ENCODE measurements at places on chromosomes 7 and 10.

DNA sequence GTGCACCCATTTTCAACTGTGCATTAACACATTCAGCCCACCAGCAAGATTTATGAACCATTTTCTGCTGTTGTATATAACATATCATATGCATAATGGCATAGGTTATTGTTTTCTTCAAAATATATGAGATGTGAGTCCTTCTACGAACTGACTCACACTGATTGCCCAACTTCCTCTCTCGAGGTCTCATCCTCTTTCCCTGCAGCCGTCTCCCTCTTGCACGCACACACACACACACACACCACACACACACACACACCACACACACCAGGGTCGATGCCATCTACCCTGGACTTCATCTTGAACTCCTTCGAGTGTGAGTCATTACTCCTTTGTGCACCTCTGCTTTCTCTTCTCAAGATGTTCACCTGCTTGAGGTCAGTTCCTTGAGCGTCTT, 36.7 kb downstream of the EGFR start:
- no peaks in the 10 kb centered on the region for H3K36me3 ChIP-seq
- H3K4me1 ChIP-seq: no peaks in the 10 kb centered on the region
- peaks cover 12% of the 10 kb centered on the region for H3K27me3 ChIP-seq
- H3K27ac ChIP-seq: no peak overlapping the region
- DNase-seq: no peak
- no peak overlapping the region for H3K4me3 ChIP-seq

- no peak overlapping the region for H3K27ac ChIP-seq
- no peaks in the 10 kb centered on the region for H3K4me1 ChIP-seq
- no peaks in the 10 kb centered on the region for H3K36me3 ChIP-seq
- H3K27me3 ChIP-seq: no peaks in the 10 kb centered on the region
- DNase-seq: no peak
- no peak overlapping the region for H3K4me3 ChIP-seq
These were observed 560.3 kb upstream of the POM121L12 start for GRCh38 chr7:52475001-52475582.

- H3K27ac ChIP-seq: peak overlapping the region; percentile 97
- no peak for DNase-seq
- peaks cover 47% of the 10 kb centered on the region for H3K4me1 ChIP-seq
- peaks cover 3% of the 10 kb centered on the region for H3K36me3 ChIP-seq
- peak overlapping the region; percentile 91 for H3K4me3 ChIP-seq
These were observed 26.4 kb downstream of the YAE1 start for GRCh38 chr7:39592586-39592985.

GRCh38 chr7:157475095-157475494, 138.3 kb downstream of the DNAJB6 start:
- H3K27me3 ChIP-seq: no peaks in the 10 kb centered on the region
- no peak for DNase-seq
- H3K36me3 ChIP-seq: peaks cover 27% of the 10 kb centered on the region
- H3K27ac ChIP-seq: no peak overlapping the region
- no peak overlapping the region for H3K4me3 ChIP-seq
- H3K4me1 ChIP-seq: peaks cover 44% of the 10 kb centered on the region

DNA sequence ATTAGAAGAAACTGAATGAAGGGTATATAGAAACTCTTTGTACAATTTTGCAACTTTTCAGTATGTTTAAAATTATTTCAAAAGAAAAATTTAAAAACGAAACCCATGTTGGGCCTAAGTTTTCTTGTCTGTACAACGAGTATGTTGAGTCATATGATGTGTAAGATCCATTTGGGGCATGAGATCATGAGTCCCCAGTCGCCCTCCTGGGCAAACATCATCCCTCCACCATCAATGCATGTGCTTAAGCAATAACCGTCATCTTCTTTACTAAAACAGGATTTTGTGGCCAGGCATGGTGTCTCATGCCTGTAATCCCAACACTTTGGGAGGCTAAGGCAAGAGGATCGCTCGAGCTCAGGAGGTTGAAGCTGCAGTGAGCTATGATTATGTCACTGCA, 54.2 kb upstream of the CDCA7L start:
- H3K36me3 ChIP-seq: no peaks in the 10 kb centered on the region
- no peak overlapping the region for H3K4me3 ChIP-seq
- H3K27me3 ChIP-seq: peaks cover under 1% of the 10 kb centered on the region

DNA sequence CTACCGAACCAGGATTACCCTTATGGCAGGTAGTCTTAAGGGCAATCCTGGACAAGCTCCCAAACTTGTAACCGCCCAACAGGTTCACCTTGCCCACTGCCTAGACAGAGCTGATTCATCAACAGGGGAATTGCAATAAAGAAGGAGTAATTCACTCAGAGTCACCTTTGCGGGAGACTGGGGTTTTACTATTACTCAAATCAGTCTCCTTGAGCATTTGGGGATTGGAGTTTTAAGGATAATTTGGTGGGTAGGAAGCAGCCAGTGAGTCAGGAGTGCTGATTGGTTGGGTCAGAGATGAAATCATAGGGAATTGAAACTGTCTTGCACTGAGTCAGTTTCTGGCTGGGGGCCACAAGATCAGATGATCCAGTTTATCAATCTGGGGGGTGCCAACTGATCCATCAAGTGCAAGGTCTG, 25.3 kb downstream of the HK1 start:
- no peak for DNase-seq
- H3K36me3 ChIP-seq: no peaks in the 10 kb centered on the region
- H3K27ac ChIP-seq: no peak overlapping the region
- no peaks in the 10 kb centered on the region for H3K27me3 ChIP-seq
- H3K4me3 ChIP-seq: no peak overlapping the region

- H3K27ac ChIP-seq: no peak overlapping the region
- H3K4me3 ChIP-seq: no peak overlapping the region
- no peak for DNase-seq
- H3K36me3 ChIP-seq: no peaks in the 10 kb centered on the region
These were observed 137.4 kb upstream of the AKR1E2 start for GRCh38 chr10:4688601-4689000.

DNA sequence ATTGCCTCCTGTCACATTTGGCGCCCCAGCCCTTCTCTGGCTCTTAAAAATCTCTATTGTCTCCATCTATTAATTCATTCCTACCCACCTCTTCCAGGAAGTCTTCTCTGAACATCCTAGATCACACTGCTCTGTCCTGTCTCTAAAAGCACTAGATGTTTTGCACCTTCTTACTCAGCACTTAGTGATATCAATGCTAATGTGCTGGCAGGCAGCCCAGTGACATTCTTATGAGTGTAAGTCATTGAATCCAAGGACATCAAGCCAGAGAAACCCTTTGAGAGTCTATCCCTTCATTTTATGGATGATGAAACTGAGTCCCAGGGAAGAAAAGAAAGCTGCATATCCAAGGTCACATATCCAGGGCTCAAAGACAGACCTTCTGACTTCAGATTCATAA, 48.3 kb upstream of the PAX2 start:
- H3K4me1 ChIP-seq: peaks cover 13% of the 10 kb centered on the region
- peak; percentile 31 for DNase-seq
- peak overlapping the region; percentile 16 for H3K4me3 ChIP-seq
- peaks cover 25% of the 10 kb centered on the region for H3K27me3 ChIP-seq
- H3K27ac ChIP-seq: no peak overlapping the region

- H3K4me3 ChIP-seq: no peak overlapping the region
- no peaks in the 10 kb centered on the region for H3K4me1 ChIP-seq
- H3K36me3 ChIP-seq: no peaks in the 10 kb centered on the region
- H3K27ac ChIP-seq: no peak overlapping the region
- no peaks in the 10 kb centered on the region for H3K27me3 ChIP-seq
These were observed 94.2 kb downstream of the ARL5B start for GRCh38 chr10:18753312-18753895.

DNA sequence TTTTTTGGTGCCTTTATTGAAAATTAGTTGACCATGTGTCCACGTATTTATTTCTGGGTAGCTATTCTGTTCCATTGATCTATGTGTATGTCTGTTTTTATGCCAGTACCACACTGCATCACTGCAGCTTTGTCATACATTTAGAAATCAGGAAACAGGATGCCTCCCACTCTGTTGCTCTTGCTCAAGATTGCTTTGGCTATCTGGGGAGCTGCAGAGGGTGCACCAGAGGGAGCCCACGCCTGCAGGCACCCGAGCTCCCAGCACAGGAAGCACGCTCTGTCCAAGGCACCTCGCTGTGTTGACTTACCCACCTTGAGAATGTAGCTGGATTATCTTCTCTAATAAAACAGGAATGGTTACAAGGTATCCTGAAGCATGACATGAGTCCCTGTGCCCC, 301.7 kb downstream of the TCERG1L start:
- no peak overlapping the region for H3K4me3 ChIP-seq
- H3K27me3 ChIP-seq: no peaks in the 10 kb centered on the region
- H3K27ac ChIP-seq: no peak overlapping the region
- H3K4me1 ChIP-seq: no peaks in the 10 kb centered on the region

DNA sequence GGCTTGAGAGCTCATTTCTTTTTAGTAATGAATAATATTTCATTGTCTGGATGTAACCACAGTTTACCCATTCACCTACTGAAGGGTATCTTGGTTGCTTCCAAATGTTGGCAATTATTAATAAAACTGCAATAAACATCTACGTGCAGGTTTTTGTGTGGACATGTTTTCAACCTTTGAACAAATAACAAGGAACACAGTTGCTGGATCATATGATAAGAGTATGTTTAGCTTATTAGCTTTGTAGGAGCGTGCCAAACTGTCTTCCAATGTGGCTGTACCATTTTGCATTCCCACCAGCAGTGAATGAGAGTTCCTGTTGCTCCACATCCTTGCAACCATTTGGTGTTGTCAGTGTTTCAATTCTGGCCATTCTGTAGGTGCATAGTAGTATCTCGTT, 49.0 kb downstream of the CSGALNACT2 start:
- no peak for DNase-seq
- H3K4me1 ChIP-seq: peaks cover 3% of the 10 kb centered on the region
- peaks cover 15% of the 10 kb centered on the region for H3K36me3 ChIP-seq
- no peak overlapping the region for H3K4me3 ChIP-seq
- H3K27me3 ChIP-seq: no peaks in the 10 kb centered on the region
- no peak overlapping the region for H3K27ac ChIP-seq

DNA sequence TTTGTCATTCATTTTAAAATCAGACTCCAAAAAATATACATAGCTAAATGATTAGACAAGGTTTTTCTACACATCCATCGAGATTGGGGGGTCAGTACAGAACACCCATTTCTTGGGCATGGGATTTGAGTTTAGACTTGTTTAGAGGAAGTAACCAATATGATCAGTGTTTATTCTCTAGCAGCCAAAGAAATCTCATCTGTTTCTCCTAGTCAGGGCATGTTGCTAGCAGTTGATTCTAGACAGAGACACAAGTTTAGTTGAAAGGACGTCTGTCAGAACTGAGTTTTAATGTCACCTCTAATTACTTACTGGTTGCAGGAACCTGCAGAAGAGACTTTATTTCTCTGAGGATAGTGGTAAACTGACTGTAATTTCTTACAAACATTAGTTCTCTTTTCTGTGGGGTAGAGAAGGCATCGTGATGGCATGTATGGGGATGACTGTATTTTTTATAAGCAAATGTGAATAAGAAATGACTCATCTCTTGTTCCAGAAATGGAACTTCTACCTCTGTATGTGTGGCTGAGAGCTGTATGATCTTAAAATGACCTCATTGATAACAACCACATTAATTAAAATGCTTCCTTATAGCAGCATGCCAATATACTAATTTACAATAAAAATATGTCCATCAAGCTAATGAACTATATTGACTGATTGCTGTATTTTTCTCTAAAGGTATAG, 30.6 kb upstream of the RHOBTB1 start:
- DNase-seq: no peak
- peaks cover 50% of the 10 kb centered on the region for H3K27me3 ChIP-seq

GRCh38 chr10:454860-455259, 234.6 kb downstream of the DIP2C start:
- DNase-seq: no peak
- H3K36me3 ChIP-seq: no peaks in the 10 kb centered on the region
- H3K27ac ChIP-seq: no peak overlapping the region
- H3K4me1 ChIP-seq: peaks cover 32% of the 10 kb centered on the region
- H3K4me3 ChIP-seq: peak overlapping the region; percentile 81

DNA sequence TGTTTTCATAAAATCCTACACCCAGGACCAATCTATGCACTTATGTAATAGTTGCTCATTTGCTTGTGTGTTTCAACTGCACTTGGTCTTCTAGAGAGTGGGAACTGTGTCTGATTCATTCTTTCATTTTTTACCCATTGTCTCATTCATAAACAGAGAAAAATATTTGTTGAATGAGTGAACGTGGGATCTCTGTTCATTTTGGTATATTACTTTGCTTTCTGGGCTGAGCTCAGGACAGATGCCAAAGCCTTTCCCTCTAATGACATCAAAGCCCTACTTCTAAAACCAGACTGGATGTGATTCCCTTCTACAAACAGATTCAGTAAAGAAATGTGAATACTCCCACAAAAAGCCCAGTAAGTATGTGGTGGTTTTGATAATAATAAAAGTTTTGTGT, 145.2 kb downstream of the ST7 start:
- H3K27ac ChIP-seq: no peak overlapping the region
- H3K27me3 ChIP-seq: no peaks in the 10 kb centered on the region
- peaks cover 6% of the 10 kb centered on the region for H3K4me1 ChIP-seq
- DNase-seq: no peak
- no peaks in the 10 kb centered on the region for H3K36me3 ChIP-seq

DNA sequence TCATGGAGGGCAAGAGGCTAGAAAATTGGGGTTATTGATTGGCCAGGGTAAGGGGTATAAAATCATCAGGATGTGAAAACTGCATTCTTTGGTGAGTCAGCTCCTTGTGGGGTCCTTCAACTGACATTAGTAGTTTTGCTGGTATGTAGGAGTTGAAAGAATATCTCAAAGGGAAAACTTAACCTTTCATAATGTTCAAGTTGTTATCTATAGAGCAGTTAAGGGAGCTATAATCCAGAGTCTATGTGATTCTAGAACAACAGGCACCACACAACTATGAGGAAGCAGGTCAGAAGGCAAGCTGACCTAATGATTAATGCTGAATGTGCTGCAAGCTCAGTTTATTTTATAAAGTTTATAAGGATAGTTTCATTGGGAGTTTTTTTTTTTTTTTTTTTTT, 13.7 kb downstream of the PRPS1L1 start:
- peaks cover 25% of the 10 kb centered on the region for H3K27me3 ChIP-seq
- H3K4me1 ChIP-seq: no peaks in the 10 kb centered on the region
- no peak overlapping the region for H3K27ac ChIP-seq

- H3K27me3 ChIP-seq: no peaks in the 10 kb centered on the region
- peaks cover 3% of the 10 kb centered on the region for H3K4me1 ChIP-seq
- no peak overlapping the region for H3K27ac ChIP-seq
These were observed 105.1 kb downstream of the C10orf90 start for GRCh38 chr10:126565441-126565840.

DNA sequence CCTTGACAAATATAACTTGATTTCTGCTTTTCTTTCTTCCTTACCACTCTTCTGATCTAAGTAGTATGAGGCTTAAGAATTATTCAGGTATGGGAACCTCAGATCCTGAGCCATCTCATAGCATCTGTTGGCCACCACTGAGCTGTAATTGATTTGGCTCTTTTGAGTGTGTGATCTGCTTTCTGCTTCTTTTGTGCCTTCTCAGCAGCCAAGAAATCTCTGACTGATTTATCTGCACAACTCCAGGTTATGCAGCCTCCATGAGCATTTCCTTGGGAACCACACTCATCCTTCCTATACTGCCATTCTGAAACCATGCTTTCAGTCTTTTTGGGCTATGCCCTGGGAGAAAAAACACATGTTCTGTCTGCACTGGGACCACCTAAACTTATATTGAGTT, 178.0 kb upstream of the FAM3C start:
- no peaks in the 10 kb centered on the region for H3K36me3 ChIP-seq
- H3K27me3 ChIP-seq: peaks cover 19% of the 10 kb centered on the region
- H3K27ac ChIP-seq: no peak overlapping the region
- no peak overlapping the region for H3K4me3 ChIP-seq

All from activated T-cell treated with anti-CD3 and anti-CD28 coated beads, Interleukin-2, amount 50 U/mL, for 72 hours (primary cell).